Daoy (cell line): ENCODE measurements at places on chromosomes 4 and X.

DNA sequence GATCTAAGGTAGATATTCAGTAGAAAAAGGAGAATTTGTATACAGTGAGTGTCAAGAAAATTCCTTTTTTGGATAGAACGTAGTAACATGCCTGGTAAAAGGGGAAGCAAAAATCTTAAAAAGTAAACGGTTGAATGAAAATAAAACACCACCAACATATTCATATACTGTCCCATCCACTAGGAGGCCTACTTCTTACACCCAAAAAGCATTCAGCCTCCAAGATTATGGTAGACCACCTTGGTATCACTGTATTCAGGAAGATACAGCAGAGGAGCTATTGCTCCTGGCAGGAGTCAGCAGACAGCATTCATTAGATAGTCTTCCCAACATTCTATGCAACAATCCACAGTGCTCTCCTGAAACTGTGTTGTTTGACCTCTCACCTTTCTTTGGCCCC is 274.6 kb upstream of the MAGEB2 start:
- DNase-seq: no peak

GRCh38 chrX:10971759-10972158 is 139.4 kb upstream of the HCCS start:
- no peak for DNase-seq

DNA sequence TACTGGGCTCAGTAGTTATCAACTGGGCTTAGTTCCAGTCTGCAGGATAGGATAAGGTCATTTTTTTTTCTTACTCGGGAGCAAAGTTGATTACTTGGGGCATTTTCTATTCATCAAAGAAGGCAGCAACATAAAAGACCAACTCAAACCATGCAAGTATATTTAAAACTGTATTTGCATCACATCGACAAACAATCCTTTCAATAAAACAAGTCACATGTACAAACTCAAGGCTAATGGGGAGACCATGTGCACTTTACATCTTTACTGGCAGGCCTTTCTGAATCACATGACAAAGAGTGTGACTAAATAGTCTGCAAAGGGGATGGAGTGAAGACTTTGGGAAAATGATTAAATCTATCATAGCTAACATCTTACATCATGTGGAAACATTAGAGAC is 610.4 kb upstream of the BOD1L1 start:
- DNase-seq: no peak

DNA sequence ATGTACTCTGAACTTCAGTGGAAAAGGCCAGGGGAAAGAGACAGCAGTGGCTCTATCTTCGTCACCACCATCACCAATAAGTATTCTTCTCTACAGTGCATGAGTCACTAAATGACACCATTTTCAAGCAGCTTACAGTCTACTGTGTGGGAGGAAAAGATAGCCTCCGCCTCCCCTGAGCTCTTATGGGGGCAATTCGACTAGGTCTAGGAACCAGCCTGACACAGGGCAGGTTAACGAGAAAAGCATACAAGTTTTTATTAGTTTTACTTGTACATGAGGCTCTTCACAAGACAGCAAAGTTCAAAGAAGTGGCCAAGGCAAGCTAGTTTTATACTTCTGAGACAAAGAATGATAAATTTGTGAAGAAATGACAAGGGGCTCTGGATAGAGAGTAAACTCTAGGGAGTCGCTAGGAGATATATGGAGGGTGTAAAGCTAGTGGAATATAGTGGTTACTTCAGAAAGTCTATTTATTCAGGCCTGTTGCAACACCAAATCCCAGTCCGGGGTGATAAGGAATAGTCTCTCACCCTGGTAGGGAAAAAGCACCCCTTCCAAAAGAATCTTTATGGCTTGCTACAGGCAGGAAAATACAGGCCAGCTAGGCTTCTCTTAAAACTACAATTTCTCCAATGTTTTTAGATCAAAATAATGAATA is 49.7 kb downstream of the SCD5 start:
- DNase-seq: peak; percentile 30

GRCh38 chr4:126954537-126955291 is 678.0 kb upstream of the INTU start:
- DNase-seq: no peak

- no peak for DNase-seq
Measured at GRCh38 chr4:153683763-153684181, 308 bp upstream of the TLR2 start.

GRCh38 chr4:77072195-77072753 is 3.5 kb downstream of the CCNI start:
- no peak for DNase-seq

- peak; percentile 37 for DNase-seq
Measured at GRCh38 chr4:15868111-15868510, 70.4 kb downstream of the FGFBP1 start.

- DNase-seq: no peak
Measured at GRCh38 chr4:95188701-95189370, 359.9 kb downstream of the UNC5C start.

DNA sequence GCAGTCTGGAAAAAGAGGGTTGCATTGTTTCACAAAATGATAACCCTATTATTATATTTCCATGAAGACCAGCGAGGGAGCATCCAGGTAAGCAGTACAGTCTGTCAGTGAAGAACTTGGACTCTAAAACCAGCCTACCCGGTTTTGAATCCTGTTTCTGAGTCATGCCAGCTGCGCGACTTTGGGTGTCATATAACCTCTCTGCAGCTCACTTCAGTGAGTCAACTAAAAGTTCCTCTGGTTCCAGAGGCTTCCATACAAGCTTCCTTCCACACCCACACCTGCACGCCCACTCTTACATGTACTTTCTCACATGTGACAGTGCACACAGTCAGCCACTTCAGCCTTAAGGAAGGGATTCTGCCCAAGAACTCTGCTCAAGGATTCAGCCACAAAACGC is 49.8 kb upstream of the PRPS2 start:
- no peak for DNase-seq

DNA sequence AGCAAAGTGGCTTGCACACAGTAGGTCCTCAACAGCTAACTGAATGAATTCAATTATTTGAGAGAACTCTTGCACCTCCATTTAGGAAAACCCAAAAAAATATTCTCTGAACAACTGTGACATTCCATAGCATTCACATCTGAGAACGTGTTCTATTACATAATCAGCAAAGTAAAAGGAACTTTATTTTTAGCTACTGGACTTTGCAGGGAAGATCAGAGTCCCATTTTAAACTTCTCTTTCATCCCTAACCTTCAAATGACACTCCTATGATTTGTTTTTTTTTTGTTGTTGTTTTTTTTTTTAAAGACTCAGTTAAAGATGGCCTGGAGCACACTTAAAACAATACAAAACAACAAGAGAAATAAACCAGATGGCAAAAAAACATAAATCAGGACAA is 30.9 kb downstream of the RAI2 start:
- DNase-seq: no peak

- DNase-seq: no peak
Measured at GRCh38 chr4:26412381-26413372, 77.6 kb downstream of the CCKAR start.

DNA sequence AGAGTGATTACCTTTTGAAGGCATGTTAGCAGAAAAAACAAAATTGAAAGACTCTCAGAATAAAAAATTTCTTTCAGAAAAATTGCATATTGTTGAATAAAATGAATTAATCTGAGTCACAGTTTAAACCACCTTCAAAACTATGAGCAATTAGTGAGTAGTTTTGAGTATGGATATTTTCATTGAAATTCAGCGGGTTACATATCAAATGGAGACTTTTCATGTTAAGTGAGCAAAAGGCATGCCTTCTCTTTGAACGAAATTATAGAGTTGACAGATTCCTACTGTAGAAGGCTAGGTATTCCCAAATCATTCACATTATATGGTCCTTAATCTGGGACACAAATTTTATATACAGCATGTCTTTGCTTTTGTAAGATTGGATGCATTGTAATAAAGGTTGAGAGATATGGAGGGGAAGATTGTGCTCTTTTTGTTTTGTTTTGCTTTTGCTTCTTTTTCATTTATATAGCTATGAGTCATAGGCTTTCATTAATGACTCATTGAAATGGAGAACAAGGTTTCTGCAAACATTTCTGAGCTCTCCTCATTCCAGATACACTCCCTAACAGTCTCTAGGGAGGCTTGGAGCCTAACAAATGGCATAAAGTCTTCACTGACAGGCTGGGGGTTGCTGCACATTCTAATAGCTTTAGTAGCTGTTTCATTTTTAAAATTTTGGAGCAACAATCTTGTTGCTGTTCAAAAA is 21.6 kb downstream of the PCDH18 start:
- DNase-seq: peak; percentile 58

- DNase-seq: no peak
Measured at GRCh38 chr4:138685316-138685715, 330.3 kb upstream of the NOCT start.

GRCh38 chr4:92111493-92111892 is 192.3 kb upstream of the GRID2 start:
- no peak for DNase-seq

- peak; percentile 6 for DNase-seq
Measured at GRCh38 chr4:25160714-25161592, 704 bp upstream of the SEPSECS start.

GRCh38 chr4:121998024-121998423 is 46.2 kb upstream of the TRPC3 start:
- no peak for DNase-seq

GRCh38 chr4:157219711-157220370 is 687 bp upstream of the GRIA2 start:
- DNase-seq: no peak
